ENCODE measurements at places on chromosomes 3 and 15.

DNA sequence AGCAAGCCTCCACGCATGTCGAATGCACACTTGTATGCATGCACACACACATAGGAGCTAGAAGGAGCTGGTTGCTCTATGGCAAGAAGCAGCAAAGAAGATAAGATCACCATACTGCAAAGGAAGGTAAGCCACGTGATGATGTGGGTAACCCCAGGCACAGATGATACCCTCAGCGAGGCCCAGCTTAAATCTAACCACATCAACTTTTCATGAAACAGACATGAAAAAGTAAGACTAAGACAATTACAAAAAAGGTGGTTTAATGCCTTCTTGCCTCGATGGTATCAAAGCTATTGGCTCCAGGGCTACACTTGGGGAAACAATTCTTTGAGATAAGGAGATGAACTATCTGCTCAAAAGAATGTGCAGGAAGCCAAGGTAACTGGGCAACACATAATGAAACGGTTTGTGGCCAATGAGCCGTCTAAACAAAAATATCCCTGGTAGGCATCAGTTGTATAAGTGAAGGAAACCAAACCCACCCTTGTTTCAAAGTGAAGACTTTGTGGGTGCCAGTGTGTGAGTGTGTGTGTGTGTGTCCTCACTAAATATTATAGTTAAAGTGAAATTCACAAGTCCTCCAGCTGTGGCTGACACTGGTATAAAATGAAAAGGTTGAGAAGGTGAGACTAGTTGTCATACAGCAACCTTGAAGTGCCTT is 365.7 kb upstream of the ICE2 start:
- no peak for DNase-seq

- no peak for DNase-seq
These were observed 177.0 kb downstream of the ERC2 start for GRCh38 chr3:56291244-56291680.

- DNase-seq, result no peak
These were observed 17.6 kb downstream of the EXOSC7 start for GRCh38 chr3:44993471-44994205.

DNA sequence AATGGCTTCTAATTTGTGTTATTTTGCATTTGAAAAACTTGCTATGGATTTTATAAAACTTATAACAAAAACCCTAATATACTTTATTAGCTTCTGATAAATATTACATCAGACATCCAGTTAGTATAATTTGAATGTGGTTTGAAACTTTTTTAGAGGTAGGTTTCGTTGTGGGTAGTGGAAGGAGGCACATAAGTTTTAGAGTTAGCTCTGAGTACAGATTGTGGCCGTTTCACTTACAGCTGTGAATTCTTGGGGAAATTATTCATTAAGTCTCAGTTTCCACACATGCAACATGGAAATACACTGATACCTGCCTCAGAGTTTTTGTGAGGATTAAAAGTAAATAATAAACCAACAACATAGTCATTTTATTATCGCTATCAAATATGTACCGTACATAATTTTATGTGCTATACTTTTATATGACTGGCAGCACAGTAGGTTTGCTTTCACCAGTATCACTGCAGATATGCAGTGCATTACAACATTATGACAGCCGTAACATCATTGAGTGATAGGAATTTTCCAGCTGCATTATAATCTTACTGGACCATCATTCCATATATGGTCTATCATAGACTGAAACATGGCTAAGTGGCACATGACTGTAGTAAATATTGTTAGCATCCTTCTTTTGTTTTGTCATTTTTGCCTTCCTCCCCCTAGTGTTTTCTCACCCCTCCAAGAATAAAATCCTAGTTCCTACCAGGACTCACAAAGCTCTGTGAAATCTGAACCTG is 175.6 kb downstream of the AKAP13 start:
- no peak for DNase-seq

DNA sequence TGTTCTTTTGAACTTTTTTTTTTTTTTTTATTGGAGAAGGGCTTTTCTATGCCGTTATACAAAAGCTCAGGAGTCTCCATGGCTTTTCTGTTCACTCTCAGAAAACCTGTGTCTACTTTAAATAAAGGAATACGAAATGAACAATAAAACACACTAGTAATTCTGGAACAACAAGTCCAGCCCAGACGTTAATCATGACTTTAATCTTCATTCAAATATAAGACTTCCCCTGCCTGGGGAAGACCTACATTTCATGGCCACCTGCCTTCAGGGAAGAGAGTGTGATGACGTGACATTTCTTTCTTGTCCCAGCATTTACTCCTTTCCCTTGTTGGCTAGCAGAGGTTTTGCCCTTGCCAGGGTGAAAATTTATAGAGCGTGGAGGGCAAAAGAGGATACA is 564.5 kb downstream of the PDCD6IP start:
- no peak for DNase-seq

- DNase-seq, result no peak
These were observed 65.2 kb downstream of the MBNL1 start for GRCh38 chr3:152333928-152334327.

GRCh38 chr15:89671687-89672086 is 7.5 kb downstream of the PLIN1 start:
- no peak for DNase-seq

DNA sequence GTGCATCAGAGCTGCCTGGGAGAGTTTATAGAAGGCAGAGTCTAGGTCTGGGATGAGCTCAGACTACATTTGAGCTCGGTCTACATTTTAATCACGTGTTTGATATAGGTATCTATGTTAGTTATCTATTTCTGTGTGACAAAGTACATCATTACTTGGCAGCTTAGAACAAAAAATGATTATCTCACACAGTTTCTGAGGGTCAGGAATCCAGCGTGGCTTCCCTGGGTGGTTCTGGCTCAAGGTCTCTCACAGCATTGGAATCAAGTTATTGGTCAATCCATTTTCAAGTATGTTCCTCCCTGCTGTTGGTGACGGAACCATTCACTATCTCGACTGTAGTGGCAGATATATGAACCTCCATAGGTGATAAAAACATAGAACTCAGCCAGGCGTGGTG is 71.7 kb downstream of the ABHD5 start:
- no peak for DNase-seq

- DNase-seq, result no peak
These were observed 665.4 kb upstream of the CBLB start for GRCh38 chr3:106534206-106534605.

DNA sequence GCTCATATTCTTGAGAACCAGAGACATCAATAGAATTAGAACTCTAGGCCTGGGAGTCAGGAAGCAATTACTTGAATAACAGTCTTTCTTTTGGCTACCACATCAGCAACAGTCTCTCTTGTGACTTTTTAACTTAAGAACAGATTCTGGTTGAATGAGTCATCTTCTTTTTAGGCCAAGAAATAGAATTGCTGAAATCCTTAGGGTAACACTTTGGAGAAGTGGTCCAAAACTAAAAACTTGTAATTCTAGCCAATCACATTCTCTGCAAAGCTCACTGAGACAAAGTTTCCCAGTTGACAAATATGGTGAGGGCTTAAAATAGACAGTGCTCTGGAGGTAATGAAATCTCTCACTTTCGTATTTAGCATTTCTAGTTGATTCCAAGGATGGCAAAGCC is 238.0 kb downstream of the SHOX2 start:
- no peak for DNase-seq

GRCh38 chr3:129553719-129554118 is 10.7 kb downstream of the H1-8 start:
- DNase-seq, result no peak

DNA sequence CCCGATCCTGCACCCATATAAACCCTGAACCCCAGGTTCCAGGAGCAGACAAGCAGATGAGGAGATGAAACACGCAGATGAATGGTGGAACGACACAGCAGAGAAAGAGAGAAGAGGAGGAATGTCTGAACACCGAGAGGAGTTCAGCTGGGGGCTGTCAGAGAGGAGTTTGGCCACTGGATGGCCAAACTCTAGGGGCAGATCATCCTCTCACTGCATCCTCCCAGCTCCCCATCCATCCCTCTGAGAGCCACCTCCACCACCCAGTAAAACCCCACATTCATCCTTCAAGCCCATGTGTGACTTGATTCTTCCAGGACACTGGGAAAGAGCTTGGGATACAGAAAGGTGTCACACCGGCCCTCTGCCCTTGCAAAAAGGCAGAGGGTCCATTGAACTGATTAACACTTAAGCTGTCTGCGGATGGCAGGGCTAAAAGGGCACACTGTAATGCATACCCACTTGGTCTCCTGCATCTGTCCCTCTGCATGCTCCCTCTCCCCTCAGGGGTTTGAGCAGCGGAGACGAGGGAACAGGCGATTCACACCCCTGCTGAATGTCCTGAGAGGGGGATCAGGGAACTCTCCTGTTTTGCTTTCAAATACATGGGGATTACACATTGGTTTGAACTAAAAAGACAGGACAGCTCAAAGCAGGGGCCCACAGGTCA is 53.8 kb downstream of the TMED3 start:
- no peak for DNase-seq

DNA sequence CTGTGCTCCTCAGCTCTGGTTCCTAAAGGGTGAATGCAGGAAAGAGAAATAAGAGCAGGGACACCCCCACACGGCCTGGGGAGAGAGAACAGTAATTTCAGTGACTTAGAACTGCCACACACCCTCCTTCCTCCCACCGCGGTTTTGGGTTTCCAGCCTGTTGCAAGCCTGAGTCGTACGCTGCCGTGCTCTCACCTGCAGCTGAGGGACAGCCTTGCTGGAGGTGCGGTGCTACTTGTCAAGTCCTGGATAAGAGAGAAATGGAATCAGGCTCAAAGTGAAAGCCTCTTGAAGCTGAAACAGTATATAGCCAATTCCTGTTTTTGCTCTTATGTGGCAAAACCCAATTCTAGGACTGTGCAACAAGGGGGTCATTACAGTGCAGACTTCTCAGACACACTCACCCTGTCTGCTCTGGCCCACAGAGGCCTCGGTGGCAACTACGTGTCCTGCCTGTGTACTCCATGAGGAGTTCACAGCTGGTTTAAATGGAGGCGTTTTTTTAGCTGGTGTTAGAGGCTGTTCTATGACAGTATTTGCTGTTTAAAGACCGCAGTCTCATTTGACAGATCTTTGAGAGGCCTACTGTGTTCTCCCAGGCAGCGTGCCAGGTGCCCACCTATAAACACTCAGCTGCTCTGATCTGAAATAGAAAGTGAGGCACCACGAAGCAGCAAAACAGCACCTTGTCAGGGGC is 42.9 kb downstream of the TBC1D2B start:
- no peak for DNase-seq

DNA sequence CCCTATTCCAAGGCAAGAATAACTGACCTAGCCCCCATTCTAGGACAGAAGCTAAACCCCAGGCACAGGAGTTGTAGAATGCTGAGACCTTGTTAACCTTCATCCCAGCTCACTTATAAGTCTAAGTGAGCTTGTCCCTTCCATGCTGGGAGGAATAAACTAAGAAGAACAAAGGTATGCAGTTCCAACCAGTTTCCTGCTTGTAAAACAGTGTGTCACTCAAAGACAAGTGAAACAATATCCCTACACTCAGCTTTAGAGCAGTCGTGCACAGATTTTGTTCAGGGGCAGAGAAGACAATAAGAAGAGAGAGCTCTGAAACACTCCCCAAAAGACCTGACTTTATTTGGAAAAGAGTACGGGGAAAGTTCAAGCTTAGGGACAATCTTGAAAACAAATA is 292.1 kb downstream of the CGGBP1 start:
- DNase-seq, result no peak

- DNase-seq, result no peak
These were observed 158.2 kb upstream of the CHRM5 start for GRCh38 chr15:33810073-33810595.

DNA sequence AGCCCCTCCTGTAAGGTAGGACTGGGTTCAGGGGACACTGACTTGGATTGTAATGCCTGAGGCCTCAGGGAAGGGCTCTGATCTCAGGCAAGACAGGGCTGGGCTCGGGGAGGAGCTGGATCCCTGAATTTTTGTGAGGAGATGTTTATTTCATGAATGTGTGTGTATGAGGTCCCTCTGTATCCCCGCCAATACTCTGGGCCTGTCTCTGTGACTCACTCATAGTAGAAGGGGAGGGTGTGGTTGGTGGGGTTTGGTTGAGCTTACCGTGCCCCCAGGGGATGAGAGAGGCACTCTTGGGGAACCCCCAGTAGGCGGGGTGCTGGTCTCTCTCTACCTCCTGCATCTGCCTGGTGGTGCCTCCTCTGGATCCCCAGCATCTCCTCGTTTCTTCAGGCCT is 28.1 kb downstream of the RPSA start:
- no peak for DNase-seq

- DNase-seq, result no peak
These were observed 17.5 kb upstream of the TBC1D5 start for GRCh38 chr3:17759901-17760300.

DNA sequence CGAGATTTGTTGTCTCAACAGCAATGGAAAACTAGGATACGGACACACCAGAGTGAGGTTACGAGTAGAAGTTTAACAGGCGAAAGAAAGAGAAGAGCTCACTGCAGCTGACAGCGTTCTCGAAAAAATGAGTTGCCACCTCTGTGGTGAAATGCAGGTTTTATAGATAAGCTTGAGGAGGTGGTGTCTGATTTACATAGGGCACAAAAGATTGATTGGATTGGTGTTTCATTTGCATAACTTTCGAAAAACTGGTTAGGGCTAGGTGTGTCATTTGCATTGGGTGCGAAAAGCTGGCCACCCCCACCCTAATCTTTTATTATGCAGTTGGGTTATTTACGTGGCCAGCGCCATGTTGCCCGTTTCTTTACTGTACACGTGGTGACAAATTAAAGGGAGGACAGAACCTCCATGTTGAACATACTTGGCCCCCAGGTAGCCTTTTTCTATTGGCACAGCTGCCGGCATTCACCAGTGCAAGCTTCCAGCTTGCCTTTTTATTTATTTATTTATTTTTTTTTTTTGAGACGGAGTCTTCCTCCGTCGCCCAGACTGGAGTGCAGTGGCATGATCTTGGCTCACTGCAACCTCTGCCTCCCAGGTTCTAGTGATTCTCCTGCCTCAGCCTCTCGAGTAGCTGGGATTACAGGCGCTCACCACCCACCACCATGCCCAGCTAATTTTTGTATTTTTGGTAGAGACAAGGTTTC is 8.3 kb downstream of the IFT122 start:
- DNase-seq, result no peak

DNA sequence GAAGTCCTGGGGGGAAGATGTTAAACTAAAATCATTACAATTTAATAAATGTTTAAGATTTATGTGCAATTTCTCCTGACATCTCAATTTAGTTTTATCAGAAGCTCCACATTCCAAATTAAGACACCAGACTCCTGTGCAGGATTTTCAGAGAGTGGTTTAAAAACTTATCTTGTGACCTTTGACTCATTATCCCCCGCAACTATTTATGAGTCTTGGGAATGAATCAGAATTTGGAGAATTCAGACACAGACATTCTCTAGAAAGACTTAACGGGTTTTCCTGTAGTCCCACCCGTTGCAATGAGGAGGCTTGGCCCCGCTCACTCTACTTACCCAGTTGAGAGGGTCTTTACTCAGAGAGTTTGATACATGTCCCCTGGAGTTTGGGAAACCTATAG is 7.1 kb downstream of the OR5K2 start:
- DNase-seq, result no peak

DNA sequence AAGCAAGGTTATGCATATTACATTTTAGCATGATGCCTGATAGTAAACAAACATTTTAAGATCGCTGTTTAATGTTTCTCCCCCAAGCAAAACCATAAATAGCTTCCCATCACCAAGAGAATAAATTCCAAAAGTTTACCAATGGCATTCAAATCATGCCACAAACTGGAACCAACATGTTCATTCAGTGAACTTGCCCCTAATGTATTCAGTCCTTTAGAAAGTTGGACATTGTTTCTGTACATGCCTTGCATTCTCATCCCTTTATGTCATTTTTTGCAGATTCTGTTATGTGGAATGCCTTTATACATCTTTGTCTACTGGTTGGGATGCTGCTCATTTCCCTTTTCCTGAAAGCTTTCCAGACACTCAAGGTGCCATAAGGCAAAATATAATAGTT is 105.5 kb downstream of the PYDC2 start:
- no peak for DNase-seq
